Posterior vena cava (tissue), 2 donors: ENCODE measurements at places on chromosomes 3 and 15. TPM values are rescaled to one million over a fixed set of nuclear protein-coding genes. Genes with fewer than 3 reads are reported as not detected.

The DUOXA2 gene
- total RNA-seq: not detected

GRCh38 chr3:126849768-126850167, 133.1 kb upstream of the PLXNA1 start:
- DNase-seq: no peak

GRCh38 chr3:139295040-139295439, 48.8 kb upstream of the MRPS22 start:
- no peak for DNase-seq

The WDR72 gene
- not detected for total RNA-seq

GRCh38 chr3:90145094-90145860, 1037.9 kb downstream of the EPHA3 start:
- no peak for DNase-seq

The SEMA6D gene
- total RNA-seq: 3.6 TPM

GRCh38 chr3:106425026-106425425, 556.2 kb upstream of the CBLB start:
- DNase-seq: no peak

GRCh38 chr3:162034368-162034767, 537.8 kb downstream of the OTOL1 start:
- no peak for DNase-seq

DNA sequence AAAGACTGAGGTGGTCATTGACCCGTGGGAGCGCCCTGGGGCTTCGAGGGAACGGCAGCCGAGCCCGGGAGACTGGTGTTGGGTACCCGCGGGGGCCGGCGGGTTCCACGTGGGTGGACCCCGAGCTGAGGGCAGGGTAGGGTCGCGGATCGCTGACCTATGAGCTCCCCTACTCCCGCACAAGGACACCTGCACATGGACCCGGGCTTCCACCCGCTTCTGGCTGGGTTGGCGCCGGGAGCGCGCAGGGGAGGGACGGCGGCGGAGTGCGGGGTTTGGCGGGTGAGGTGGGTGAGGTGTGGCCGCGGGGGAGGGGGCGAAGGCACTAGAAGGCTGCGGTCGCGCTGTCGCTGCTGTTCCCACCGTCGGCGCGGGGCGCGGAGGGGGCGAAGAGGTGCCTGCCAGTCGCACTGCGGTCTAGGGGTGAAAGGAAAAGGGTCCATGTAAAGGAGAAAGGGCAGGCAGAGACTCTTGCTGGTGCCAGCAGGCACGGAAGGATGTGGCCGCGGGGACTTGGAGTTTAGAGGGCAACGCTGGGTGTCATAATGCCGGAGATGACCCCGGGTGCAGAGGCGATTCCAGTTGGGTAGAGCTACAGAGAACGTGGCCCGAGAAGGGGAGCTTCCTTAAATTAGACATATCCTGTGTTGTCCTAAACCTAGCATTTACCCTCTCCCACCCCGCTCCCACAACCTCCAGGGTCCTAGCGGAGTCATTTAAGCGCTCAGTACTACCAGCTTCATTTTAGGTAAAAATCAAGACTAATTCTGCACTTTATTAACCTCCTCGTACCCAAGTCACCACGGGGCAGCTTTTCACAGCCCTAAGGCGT, 245.9 kb upstream of the TOPAZ1 start:
- peak; percentile 75 for DNase-seq

The FAIM gene
- total RNA-seq: 8.0 TPM

DNA sequence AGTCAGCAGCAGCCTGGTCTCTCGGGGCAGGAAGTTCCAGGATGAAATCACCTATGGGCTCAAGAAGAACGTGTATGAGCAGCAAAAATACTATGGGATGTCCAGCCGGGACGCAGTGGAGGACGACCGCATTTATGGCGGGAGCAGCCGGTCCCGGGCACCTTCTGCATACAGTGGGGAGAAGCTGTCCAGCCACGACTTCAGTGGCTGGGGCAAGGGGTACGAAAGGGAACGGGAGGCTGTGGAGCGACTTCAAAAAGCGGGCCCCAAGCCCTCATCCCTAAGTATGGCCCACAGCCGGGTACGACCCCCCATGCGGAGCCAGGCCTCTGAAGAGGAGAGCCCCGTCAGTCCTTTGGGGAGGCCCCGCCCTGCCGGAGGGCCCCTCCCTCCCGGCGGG, 12.1 kb upstream of the APEH start:
- DNase-seq: no peak

The RETNLB gene
- not detected for total RNA-seq

DNA sequence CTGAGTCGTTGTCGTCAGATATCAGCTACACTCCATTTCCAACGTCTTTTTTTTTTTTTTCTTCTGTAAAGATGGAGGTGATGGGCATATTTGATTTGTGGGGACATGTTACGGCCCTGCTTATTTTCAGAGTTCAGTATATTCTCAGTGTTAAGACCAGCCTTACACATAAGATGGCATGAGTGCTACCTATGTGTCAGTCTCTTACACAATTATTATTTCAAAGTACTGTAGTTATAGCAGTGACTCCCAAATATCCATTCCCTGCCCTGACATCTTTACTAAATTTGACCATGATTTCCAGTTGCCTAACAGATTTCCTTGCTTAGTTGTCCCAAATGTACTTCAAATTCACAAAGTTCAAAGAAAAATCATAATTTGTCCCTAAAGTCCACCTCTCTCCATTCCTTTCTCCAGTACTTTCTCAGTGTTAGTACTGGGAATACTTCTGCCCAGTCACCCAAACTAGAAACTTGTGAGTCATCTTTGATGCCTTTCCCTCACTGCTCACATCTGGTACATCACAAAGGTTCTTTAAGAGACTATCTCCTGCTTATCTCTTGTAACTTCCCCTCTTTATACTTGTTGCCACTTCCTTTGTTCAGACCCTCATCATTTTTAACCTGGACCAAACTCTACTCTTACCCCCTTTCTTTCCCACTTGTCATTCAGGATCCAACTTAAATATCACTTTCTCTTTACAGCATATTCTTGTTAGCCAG, 67.0 kb downstream of the ZNF609 start:
- no peak for DNase-seq
